Midbrain (tissue), 1 donor: ENCODE measurements at places on chromosomes 16 and 17.

GRCh38 chr17:60554377-60554788 lies 28.3 kb upstream of the APPBP2 start:
- DNase-seq: no peak

GRCh38 chr16:79018650-79019429 lies 581.7 kb downstream of the MAF start:
- no peak for DNase-seq

GRCh38 chr16:83266848-83267553 lies 540.8 kb upstream of the HSBP1 start:
- no peak for DNase-seq

- no peak for DNase-seq
These were observed 3.1 kb downstream of the DHRS11 start for GRCh38 chr17:36594626-36595401.

DNA sequence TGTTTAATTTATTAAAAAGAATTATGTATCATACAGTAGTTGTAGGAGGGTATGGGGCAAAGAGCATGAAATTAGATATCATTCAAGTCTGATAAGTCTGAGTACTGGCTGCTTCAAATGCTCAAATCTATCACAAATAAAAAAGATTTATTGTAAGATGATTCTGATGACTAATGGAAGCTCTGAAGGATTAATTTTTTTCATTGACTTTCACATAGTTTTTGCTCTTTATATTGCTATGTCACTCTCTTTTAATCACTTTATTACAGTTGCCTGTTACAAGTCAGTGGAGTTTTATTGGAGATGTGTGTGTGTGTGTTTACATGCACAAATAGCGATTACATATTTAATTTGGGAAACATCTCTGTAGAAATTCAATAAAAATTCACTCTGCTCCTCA lies 15.0 kb downstream of the MAP2K4 start:
- no peak for DNase-seq

DNA sequence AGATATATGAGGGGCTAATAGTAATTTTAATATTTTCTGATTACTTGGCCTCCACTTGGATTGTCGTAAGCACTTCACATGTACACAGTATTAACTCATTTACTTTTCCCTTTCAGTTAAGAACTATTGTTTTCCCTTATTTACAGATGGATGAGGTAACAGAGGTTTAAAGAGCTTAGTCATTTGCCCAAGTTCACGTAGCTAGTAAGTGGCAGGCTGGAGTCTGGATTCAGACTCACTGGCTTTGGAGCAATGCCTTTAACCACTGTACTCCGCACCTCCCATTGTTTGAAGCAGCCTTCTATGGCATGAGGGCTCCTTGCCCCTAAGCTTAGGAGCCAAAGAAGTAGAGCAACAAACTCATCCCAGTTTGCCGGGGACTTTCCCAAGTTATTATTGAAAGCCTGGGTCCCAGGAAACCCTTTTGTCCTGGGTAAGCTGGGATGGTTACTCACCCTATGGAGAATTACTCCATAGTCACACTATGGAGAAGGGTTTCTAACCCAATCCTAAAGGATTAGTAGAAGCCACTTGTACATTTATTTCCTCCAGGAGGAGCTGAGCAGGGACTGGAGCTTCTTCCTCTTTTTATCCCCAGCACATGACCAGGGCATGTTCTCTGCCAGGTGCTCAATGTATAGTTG lies 12.3 kb downstream of the FOXL1 start:
- DNase-seq: no peak

- DNase-seq: no peak
These were observed 48.9 kb downstream of the FBXL20 start for GRCh38 chr17:39352511-39352910.

DNA sequence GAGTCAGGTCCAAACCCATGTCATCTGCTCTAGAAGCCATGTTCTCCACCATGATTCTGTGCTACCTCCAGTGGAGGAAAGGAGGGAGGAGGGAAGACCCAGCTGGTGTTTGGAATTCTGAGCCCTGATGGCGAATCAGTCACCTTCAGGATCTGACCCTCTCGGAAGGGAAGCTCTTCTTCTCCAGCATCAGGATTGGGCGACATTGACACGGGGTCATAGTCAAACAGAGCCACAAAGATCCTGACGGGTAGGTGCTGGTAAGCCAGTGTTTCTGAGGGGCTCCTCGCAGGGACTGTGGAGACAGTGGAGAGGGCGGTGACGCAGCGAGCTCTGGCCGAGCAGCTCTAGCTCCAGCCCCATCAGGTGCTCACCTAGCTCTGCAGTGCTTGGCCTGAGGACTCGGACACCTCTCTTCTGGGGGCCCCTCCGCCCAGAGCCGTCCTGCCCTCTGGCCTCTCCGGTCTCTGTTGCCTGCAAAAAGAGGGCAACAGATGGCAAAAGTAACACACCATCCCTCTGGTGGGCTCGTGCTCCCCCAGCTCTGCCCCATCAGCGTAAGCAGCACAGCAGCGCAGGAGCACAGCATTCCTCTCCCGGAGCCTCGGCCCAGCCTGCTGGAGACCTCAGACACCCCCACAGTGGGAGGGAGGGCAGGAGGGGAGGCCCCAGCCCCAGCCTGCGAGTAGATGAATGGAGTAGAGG lies 21.0 kb downstream of the TSPOAP1 start:
- DNase-seq: no peak

DNA sequence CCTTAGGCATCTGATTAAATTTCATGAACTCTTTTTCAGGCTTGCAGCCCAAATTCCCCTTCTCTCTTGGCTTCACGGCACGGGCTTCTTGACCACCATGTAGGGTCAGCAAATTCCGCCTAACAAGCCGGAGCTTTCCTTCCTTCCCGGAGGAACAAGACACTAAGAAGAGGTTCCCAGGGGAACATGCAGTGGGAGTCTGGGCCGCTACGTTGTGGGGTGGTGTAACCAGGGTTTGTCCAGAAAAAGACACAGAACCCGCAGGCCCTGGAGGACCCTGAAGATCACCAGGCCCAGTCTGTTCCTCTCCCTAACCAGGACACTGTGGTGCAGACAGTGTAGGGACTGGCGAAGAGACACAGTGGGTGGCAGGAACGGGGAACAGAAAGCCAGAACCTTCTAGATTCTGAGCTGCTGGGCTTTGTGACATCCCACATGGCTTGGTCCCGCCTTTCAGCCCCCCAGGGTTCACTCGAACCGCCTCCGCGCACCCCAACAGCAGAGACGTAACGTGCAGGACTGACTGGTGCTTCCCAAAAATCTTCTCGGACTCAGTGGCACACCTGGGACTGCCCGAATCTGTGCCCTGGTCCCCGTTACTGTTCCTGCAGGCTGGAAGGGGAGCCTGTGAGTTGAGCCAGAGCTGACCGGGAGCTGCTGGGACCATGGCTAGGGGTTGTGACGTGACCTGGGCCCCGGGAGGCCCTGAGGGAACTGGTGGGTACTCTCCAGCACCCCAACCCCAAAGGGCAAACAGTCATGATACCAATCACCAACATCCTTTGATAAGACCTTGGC lies 55.2 kb downstream of the TBC1D16 start:
- DNase-seq: no peak

GRCh38 chr16:4888428-4889135 lies 41.3 kb downstream of the UBN1 start:
- DNase-seq: no peak

- no peak for DNase-seq
These were observed 58.4 kb downstream of the TMEM100 start for GRCh38 chr17:55664287-55664686.

DNA sequence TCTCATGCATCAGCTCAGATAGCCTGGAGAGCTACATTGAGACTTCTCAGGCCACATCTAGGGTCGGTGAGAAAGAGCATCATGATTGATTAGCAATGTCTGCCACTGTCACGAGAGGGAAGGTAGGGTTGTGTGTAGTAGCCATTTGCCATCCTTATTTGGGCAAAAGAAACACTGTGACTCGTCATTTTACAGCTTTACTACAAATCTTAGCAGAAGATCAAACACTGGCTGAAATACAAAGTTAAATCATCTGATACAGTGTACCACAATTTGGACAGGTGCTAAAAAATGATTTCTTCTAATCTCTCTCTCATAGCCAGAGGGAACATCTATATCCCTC lies 334.3 kb downstream of the CBLN1 start:
- no peak for DNase-seq

- no peak for DNase-seq
These were observed 1.4 kb upstream of the SLFN5 start for GRCh38 chr17:35241520-35241919.

GRCh38 chr16:15682105-15682570 lies 32.1 kb downstream of the NDE1 start:
- DNase-seq: peak; percentile 36

GRCh38 chr16:49348408-49349176 lies 25.0 kb upstream of the C16orf78 start:
- DNase-seq: no peak

- DNase-seq: no peak
These were observed 34.4 kb upstream of the XYLT2 start for GRCh38 chr17:50311483-50311882.

DNA sequence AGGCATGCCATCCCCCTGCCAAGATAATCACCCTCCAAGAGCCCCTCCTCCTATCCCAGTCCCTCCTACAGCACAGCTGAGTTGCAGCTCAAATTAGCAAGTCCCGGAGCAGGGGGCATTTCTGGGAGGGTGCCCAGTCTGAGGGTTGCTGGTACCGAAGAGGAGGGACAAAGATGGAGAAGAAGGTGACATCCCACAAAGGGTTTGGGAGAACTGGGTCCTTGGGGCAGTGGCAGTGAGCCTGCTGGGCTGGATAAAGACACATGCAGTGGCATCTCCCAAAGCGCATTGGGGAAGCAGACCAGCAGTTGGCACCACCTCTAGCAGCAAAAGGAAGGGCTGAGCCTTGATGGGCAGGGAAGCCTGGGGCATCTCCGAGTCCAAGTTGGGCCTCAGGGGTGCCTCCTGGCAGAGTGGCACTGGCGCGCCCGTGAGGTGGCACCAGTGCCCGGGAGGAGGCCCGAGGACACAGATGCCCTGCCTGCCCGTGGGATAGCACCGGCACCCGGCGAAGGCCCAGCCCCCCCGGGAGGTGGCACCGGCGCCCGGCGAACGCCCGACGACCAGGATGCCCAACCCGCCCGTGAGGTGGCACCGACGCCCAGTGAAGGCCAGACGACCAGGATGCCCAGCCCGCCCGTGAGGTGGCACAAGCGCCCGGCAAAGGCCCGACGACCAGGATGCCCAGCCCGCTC lies 622 bp downstream of the TOM1L2 start:
- peak; percentile 26 for DNase-seq

GRCh38 chr16:56388209-56388608 lies 37.1 kb downstream of the AMFR start:
- DNase-seq: no peak

DNA sequence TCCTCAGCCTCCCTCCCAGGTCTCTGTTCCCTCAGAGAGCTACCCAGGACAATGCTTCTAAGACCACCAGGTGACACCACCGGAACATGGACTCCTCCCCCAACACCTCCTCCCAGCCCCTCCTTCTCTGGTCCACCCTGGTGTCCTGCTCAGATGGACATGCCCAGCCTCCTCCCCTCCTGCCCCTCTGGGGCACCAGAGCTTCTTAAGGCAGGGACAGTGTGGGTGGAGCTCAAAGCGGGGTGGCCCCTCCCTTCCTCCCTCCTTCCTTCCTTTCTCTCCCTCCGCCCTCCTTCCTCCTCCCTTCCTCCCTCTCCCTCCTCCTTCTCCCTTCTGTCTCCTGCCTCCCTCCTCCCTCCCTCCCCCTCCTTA lies 22.7 kb downstream of the TRPV3 start:
- peak; percentile 46 for DNase-seq

GRCh38 chr17:16953347-16953746 lies 18.6 kb downstream of the TNFRSF13B start:
- DNase-seq: no peak

- no peak for DNase-seq
These were observed 3.2 kb upstream of the ARHGAP23 start for GRCh38 chr17:38425031-38425430.

GRCh38 chr17:36880268-36880905 lies 56.9 kb upstream of the LHX1 start:
- DNase-seq: no peak

DNA sequence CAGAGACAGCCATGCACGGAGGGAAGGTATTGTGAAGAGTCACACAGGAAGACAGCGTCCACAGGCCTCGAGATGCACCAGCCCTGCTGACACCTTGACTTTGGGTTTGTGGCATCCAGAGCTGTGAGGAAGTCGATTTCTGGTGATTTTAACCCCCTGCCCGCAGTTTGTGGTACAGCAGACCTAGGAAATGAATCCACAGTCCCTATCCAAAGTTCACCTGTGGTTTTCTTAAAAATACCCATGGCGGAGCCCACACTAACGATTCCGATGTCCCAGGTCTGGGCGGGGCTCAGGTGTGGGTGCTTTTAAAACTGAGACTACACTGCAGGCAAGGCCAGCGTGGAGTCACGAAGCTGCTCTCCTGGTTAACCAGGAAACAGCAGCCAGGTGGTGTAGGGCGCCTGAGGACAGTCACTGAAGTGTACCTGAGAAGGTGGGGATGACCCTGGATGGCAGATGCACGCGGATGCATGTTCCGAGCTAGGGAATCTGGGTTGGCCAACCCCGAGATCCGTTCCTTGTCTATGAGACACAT lies 14.4 kb upstream of the MEAK7 start:
- no peak for DNase-seq

- no peak for DNase-seq
These were observed 40.1 kb downstream of the NDEL1 start for GRCh38 chr17:8475781-8476180.

DNA sequence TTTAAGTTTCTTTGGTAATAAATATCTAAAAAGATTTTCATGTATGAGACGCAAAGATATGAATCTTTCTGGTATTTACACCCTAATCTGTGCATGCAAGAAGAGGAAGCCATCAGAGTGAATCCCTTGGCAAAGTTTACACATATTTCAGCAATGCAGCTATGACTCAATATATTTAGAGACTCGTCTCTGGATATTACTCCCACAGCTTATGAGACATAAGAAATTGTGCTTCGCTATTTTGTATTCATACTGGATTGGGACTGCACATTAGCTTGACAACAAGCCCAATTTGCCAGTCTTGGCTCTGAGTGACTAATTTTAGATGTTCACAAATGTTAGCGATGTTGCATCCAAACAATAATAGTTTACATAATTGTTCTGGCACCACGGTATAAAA lies 532.0 kb downstream of the CDH11 start:
- DNase-seq: no peak

GRCh38 chr16:78421181-78421708 lies 321.8 kb downstream of the WWOX start:
- DNase-seq: no peak

GRCh38 chr17:81332118-81332834 lies 37.2 kb upstream of the SLC38A10 start:
- no peak for DNase-seq
